ENCODE measurements at places on chromosomes 6 and 20. TPM values are rescaled to one million over a fixed set of nuclear protein-coding genes. Genes with fewer than 3 reads are reported as not detected.
A peak's percentile ranks its signal among the peaks of the same experiment; 100 is the strongest.

DNA sequence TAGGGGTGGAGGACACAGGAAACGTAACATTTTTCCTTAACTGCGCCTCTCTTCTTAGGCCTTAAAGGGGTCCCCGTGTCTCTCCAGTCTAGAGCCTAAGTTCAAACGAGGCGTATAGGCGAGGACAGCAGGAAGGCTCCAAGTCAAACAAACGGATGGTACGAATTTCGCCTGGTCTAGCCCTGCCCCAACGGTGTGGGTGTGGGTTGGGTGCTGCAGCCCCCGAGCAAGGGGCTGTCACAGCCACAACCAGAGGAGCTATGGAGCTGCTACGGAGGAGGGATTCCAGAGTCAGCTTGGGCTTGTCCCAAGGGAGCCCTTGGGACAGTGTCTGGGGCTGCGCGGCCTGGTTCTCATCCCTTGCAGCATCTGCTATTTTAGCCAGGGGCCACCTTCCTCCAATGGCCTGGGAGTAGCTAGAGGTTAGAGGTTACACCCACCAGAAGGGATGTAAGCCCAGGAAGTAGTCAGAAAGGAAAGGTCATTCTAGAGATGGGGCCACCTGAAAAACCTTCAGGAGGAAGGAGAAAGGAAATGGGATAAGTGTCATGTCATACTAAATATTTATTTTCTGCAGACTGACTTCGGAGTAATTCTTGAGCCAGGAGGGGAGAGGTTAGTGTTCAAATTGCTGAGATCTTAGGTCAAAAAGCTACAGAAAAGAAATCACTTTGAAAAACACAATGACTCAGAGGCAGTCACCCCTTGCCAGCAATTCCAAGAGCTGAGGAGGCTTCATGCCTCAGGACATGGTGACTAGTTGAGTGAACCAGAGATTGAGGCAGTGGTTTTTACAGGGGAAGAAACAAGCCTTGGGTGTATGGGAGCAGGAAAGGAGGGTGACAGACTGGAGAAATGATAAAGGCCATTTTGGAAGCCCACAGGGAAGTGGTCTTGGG, 21.7 kb downstream of the VPS52 start:
- peaks cover 3% of the 10 kb centered on the region for H3K36me3 ChIP-seq
- peak overlapping the region; percentile 98 for H3K27ac ChIP-seq
- DNase-seq, result no peak
- no peaks in the 10 kb centered on the region for H3K27me3 ChIP-seq
- H3K4me1 ChIP-seq, result peaks cover 28% of the 10 kb centered on the region

DNA sequence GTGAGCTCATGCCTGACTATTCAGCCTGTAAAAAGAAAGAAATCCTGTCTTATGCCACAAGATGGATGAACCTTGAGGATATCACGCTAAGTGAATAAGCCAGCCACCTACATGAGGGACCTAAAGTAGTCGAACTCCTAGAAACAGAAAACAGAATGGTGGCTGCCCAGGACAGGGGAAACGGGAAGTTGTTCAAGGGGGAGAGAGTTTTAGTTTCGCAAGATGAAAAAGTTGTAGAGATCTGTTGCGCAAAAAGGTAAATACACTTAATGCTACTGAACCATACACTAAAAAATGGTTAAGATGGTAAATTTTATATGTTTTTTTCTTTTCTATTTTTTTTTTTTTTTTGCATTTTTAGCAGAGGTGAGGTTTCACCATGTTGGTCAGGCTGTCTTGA, 74.1 kb upstream of the RALY start:
- H3K4me3 ChIP-seq, result no peak overlapping the region
- peaks cover 16% of the 10 kb centered on the region for H3K27me3 ChIP-seq
- H3K27ac ChIP-seq, result no peak overlapping the region
- peaks cover 4% of the 10 kb centered on the region for H3K4me1 ChIP-seq

DNA sequence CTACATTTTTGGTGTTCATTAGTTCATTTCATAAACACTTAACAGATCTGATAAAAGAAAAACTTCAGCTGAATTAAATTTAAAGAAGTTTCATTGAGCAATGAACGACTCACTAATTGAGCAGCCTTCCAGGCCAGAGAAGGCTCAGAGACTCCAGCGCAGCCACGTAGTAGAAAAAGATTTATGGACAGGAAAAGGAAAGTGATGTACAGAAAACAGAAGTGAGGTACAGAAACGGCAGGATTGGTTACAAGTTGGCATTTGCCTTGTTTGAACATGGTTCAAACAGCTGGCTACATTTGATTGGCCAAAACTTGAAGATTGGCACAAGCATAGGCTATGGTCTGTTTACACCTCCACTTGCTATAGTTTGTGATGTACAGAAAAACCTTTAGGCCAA, 166.3 kb upstream of the DTNBP1 start:
- H3K4me1 ChIP-seq, result no peaks in the 10 kb centered on the region
- DNase-seq, result no peak

- peak overlapping the region; percentile 100 for H3K27ac ChIP-seq
- peaks cover 8% of the 10 kb centered on the region for H3K36me3 ChIP-seq
- no peak for DNase-seq
Measured at GRCh38 chr6:26400626-26401025, 1.4 kb upstream of the BTN3A1 start.

DNA sequence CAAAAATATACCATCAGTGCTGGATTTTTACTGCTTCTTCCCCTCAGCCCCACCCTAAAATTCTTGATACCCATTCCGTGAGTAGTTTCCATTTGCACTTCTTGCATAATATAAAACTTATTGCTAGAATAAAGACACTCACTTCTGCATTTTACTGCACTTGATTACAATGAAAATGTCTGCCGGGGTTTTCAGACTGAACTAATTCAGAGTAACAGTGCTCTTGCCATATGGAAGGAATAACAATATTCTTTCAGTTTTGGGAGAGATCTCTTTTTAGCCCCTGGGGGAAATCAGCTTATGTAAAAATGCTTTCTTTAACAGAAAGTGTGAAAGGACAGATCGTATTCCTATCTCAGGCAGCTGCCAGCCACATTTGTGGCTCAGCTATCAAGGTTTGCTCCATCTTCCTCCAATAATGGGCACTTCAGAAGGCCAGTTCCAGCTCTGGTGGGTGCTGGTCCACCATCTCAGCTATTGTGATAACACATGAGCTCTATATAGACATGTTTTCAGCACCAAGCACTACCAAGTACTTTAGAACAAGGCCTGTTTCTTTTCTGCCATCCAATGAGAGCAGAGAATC, 8.9 kb downstream of the SMLR1 start:
- H3K27ac ChIP-seq, result no peak overlapping the region
- no peak for DNase-seq
- peaks cover 3% of the 10 kb centered on the region for H3K36me3 ChIP-seq
- H3K4me1 ChIP-seq, result peaks cover 3% of the 10 kb centered on the region
- H3K27me3 ChIP-seq, result peaks cover 4% of the 10 kb centered on the region

DNA sequence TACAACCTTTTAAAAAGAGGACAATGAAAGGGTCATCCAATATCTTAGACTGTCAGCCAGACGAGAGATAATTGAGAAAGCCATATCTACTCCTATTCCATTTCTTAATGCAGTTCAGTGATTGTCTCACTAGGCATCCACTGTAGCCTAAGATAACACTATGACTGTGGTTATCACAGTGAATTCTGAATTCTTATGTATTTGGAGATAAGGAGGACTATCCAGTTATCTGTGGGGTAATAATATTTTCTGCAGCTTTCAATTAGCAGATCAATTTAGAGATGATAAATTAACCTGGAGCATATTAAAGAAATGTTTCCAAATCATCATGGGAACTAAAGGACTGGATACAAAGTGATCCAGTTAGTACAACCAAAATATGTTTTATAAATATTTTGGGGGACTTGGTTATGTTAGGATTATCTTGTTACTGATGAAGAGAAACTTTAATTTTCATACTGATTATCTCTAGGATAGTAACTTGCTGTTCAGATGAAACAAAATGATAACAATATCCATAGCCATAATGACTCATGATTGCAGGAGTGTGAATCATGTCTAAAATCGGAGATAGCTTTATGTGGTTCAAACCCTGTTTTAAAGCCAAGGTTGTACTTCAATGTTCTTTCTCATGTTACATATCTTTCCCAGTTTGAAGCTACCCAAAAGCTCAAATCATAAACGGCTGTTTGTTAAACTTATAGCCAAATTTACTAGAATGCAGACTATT, 1152.0 kb downstream of the HACE1 start:
- H3K4me1 ChIP-seq, result no peaks in the 10 kb centered on the region
- DNase-seq, result no peak
- no peak overlapping the region for H3K4me3 ChIP-seq
- H3K36me3 ChIP-seq, result no peaks in the 10 kb centered on the region
- no peaks in the 10 kb centered on the region for H3K27me3 ChIP-seq

GRCh38 chr6:119895626-119896025, 546.1 kb upstream of the MAN1A1 start:
- no peak overlapping the region for H3K27ac ChIP-seq
- no peaks in the 10 kb centered on the region for H3K36me3 ChIP-seq
- no peak for DNase-seq
- peaks cover 4% of the 10 kb centered on the region for H3K27me3 ChIP-seq
- H3K4me1 ChIP-seq, result no peaks in the 10 kb centered on the region

- peaks cover 52% of the 10 kb centered on the region for H3K4me1 ChIP-seq
- peak overlapping the region; percentile 85 for H3K27ac ChIP-seq
Measured at GRCh38 chr6:75612434-75612833, 10.8 kb downstream of the SENP6 start.

GRCh38 chr6:104506429-104506828, 353.3 kb downstream of the HACE1 start:
- peaks cover 2% of the 10 kb centered on the region for H3K36me3 ChIP-seq
- DNase-seq, result no peak
- no peak overlapping the region for H3K4me3 ChIP-seq
- no peak overlapping the region for H3K27ac ChIP-seq

GRCh38 chr6:166782520-166782919, 155.5 kb upstream of the RPS6KA2 start:
- H3K36me3 ChIP-seq, result no peaks in the 10 kb centered on the region

DNA sequence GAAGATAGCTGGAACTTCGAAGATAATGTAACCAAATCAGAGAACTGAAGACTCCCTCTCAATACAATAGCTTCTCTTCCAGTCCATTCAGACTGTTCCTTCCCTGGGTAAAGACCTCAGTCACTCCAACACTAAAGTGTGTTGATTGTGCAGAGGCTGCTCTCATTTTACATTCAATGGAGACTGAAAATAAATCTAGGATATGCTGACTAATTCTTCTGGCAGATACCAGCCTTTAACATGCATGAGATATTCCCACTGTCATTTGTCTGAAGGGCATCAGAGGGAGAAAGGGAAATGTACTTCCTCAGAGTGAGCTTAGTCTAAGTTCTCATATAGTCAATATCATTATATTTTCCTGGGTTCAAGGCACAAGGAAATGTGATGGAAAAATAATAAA, 166.4 kb upstream of the IRAK1BP1 start:
- H3K27ac ChIP-seq, result no peak overlapping the region
- H3K4me1 ChIP-seq, result no peaks in the 10 kb centered on the region
- H3K36me3 ChIP-seq, result no peaks in the 10 kb centered on the region
- no peak overlapping the region for H3K4me3 ChIP-seq
- no peak for DNase-seq

DNA sequence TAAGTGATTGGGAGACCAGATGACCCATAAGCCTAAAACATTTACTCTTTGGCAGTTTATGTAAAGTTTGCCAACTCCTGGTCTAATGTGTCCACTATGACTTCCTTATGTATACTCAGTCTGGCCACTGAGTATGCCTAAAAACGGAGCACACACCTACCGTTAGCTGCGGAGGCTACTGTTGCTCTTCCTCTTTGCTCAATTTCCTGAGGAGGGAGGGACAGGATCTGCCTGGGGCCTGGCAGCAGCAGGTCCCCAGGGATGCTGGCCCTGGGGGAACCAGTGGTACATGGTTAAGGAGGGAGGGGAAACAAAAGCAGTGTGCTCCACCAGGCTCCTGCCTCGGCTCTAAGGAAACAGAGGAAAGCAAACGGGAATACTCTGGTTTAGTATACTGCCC, 113.5 kb downstream of the CDYL start:
- peaks cover 9% of the 10 kb centered on the region for H3K36me3 ChIP-seq
- no peak overlapping the region for H3K4me3 ChIP-seq
- peak overlapping the region; percentile 16 for H3K27ac ChIP-seq

DNA sequence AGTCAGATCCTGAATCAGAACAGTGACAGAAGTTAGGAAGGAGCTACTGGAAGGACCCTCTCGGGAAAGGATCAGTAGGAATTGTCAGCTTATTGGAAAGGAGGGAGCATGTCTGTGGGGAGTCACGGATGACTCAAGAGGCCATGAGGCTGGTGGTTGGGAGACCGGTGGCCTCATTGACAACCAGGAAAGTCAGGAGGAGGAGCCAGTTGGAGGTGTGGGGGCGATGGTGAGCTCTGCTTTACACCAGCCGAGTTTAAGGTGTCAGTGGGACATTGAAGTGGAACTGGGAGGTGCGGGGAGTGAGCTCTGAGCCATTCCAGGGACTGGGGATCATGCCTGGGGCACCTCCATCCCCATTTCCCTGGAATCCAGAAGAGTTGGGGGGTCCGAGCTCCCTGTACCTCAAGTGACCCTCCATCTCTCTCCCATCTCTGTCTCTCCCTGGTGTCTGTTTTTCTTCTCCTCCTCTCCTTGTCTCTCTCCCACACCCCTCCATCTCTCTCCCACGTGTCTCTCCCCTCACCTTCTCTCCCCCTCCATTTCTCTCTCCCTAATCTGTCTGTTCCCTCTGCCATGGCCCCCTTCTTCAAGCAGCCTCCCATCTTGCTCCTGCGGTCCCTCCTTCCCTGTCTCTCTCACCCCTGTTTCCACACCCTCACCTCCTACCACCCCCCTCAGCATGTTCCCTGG, 14.3 kb upstream of the ZBTB9 start:
- DNase-seq, result no peak
- peak overlapping the region; percentile 74 for H3K27ac ChIP-seq
- H3K36me3 ChIP-seq, result peaks cover 14% of the 10 kb centered on the region
- H3K4me1 ChIP-seq, result peaks cover 21% of the 10 kb centered on the region

- DNase-seq, result no peak
- peak overlapping the region; percentile 32 for H3K27ac ChIP-seq
- H3K4me3 ChIP-seq, result peak overlapping the region; percentile 65
- peaks cover 36% of the 10 kb centered on the region for H3K4me1 ChIP-seq
Measured at GRCh38 chr6:157068691-157069324, 254.5 kb downstream of the TMEM242 start.

- no peak overlapping the region for H3K27ac ChIP-seq
- no peaks in the 10 kb centered on the region for H3K4me1 ChIP-seq
- H3K27me3 ChIP-seq, result peaks cover 25% of the 10 kb centered on the region
Measured at GRCh38 chr6:115999235-115999634, 61.5 kb downstream of the FRK start.

DNA sequence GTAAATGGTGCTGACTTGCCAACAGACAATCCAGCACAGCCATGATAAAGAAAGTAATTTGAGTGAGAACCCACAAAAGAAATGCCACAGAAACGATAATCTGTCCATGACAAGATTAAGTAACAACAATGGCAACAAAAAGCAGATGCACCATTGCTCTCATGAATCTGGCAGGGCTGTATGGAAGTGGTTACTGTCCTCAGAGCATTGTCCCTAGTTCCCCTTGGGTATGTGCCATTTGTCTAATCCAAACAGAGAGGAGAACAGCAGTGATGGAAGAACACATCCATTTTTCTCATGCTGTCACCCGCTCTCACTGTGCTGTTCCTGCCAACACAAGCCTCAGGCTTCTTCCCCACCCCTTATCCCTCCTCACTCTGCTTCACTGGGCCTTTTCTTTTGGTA, 65.8 kb downstream of the REV3L start:
- H3K27me3 ChIP-seq, result no peaks in the 10 kb centered on the region
- H3K27ac ChIP-seq, result no peak overlapping the region
- H3K4me3 ChIP-seq, result no peak overlapping the region
- peaks cover 6% of the 10 kb centered on the region for H3K4me1 ChIP-seq

GRCh38 chr20:51523276-51524013, 19.1 kb downstream of the NFATC2 start:
- H3K4me1 ChIP-seq, result peaks cover 51% of the 10 kb centered on the region
- no peak overlapping the region for H3K4me3 ChIP-seq
- H3K27ac ChIP-seq, result no peak overlapping the region
- H3K36me3 ChIP-seq, result peaks cover 5% of the 10 kb centered on the region

Gene LGSN
- not detected for total RNA-seq

Gene RALGAPB
- total RNA-seq, result 42.1 TPM

Gene DEFB132
- not detected for total RNA-seq

Gene SNX21
- 3.1 TPM for total RNA-seq

All from T-helper 17 cell (primary cell).